Activated naive CD8-positive, alpha-beta T cell treated with anti-CD3 and anti-CD28 coated beads, Interleukin-2, amount 10 ng/mL, durations not matched to agents 7 days and 5 days (primary cell): ENCODE measurements at places on chromosomes 2 and 18. TPM values are rescaled to one million over a fixed set of nuclear protein-coding genes. Genes with fewer than 3 reads are reported as not detected.

DNA sequence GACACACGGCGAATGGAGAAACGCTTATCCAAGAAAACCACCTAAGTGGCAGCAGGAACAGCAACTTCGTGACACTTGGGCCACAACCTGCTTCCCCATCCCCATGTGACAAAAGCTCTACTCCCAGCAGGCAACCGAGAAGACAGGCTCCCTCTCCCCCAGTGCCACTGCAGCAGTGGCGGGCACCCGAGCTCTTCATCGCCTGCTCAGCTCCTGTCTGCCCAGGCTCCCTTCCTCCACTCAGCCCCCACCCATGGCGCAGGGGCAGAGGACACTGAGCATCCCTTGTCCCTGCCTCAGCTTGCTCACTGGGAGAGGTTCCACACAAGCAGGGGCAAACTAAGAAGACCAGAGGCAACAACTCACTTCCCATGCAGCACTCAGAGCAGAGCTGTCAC is 22.9 kb downstream of the SLC66A2 start:
- H3K4me3 ChIP-seq, result no peak overlapping the region
- peaks cover 49% of the 10 kb centered on the region for H3K36me3 ChIP-seq
- no peaks in the 10 kb centered on the region for H3K27me3 ChIP-seq
- no peak overlapping the region for H3K27ac ChIP-seq

DNA sequence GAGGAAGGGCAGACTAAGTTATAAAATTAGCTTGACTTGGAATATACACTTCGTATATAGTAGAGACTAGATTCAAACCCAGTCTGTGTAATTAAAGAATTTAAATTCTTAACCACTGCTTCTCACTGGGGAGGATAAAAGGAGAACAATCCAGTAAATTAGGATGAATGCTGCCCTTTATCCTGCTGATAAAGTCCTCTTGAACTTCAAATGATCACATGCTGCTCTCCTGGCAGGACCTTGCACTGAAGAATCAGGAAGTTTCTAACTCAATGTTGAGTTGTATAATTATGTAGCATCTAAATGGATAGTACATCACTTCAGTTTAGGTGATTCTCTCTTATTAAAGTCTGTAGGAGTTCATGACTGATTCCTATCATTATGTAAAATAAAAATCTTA is 1179.7 kb downstream of the DSC3 start:
- DNase-seq, result no peak
- H3K36me3 ChIP-seq, result no peaks in the 10 kb centered on the region
- no peak overlapping the region for H3K4me3 ChIP-seq
- H3K4me1 ChIP-seq, result no peaks in the 10 kb centered on the region

DNA sequence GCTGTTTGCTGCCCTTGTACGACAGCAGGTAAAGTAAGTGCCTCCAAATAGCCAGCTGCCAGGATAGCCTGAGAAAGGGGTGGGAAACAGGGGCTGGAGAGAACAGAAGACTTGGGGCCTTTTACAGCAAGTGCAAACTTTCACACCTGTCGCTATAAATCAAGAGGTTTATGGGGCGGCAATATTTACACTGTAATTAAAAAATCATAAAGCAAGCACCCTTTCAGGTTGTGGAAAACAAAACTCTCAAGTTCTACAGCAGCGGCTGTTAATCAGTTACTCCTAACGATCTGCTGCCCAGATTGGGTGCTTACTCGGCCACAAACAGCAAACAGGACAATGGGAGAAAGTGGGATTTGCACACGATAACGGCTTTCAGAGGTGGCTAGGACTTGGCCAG is 359.5 kb upstream of the ETAA1 start:
- H3K4me3 ChIP-seq, result no peak overlapping the region
- no peaks in the 10 kb centered on the region for H3K4me1 ChIP-seq
- no peaks in the 10 kb centered on the region for H3K27me3 ChIP-seq
- no peak overlapping the region for H3K27ac ChIP-seq
- no peak for DNase-seq
- no peaks in the 10 kb centered on the region for H3K36me3 ChIP-seq

GRCh38 chr18:70376137-70376913 is 87.5 kb downstream of the SOCS6 start:
- H3K4me3 ChIP-seq, result no peak overlapping the region
- H3K36me3 ChIP-seq, result no peaks in the 10 kb centered on the region
- DNase-seq, result no peak
- no peaks in the 10 kb centered on the region for H3K27me3 ChIP-seq
- H3K4me1 ChIP-seq, result no peaks in the 10 kb centered on the region

DNA sequence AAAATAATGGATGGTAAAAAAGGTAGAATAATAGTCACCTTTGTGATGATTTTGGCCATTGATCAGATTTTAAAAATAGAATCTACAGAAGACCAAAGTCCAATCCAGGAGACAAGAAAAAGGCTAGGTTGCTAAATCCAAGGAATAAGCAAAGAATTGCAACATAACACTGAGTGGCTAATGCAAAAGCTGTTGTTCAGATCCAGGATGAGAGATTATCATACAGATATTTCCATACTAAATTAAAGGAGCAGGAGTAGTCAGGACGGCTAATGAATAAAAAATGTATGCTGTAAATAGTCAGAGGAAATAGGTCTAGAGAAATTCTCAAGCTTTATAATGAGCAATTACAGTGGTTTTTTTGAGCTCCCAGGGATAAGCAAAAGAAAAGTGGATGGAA is 745.9 kb upstream of the ACVR2A start:
- H3K27me3 ChIP-seq, result peaks cover 3% of the 10 kb centered on the region
- no peaks in the 10 kb centered on the region for H3K36me3 ChIP-seq
- no peak overlapping the region for H3K27ac ChIP-seq

DNA sequence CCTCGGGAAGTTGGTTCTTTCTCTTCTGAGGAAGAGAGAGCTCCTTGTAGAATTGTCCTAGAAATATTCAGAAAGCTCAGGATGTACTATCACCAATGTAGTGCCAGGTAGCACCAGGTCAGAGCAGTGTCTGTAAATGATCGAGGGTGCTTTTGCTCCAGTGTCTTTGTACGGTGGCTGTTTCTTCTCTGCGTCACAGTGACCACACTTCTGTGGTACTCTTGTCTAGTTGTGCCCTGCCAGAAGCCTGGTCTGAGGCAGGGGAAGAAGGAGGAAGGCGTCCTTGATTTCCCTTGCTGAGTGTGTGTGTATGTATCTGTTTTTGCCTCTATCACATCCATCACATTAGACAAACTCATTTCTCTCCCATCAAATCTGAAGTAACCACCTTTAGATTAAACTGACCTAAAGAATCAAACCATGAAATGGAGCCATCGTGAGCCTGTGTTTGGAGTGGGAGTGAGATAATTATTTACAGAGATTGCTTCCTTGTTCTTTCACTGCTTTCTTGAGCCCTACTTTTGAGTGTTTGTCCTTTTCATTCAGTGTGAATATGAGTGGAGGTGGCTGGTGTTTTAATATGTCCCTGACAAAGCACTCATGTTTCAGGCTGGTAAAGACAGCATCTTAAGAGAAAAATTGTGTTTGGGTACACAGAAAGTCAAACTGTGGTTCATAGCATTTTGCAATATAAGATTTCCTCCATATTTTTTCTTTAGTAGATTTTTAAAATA is 97.2 kb downstream of the ACOXL start:
- H3K4me1 ChIP-seq, result peaks cover 6% of the 10 kb centered on the region
- peaks cover 3% of the 10 kb centered on the region for H3K36me3 ChIP-seq
- DNase-seq, result no peak
- H3K27ac ChIP-seq, result no peak overlapping the region

DNA sequence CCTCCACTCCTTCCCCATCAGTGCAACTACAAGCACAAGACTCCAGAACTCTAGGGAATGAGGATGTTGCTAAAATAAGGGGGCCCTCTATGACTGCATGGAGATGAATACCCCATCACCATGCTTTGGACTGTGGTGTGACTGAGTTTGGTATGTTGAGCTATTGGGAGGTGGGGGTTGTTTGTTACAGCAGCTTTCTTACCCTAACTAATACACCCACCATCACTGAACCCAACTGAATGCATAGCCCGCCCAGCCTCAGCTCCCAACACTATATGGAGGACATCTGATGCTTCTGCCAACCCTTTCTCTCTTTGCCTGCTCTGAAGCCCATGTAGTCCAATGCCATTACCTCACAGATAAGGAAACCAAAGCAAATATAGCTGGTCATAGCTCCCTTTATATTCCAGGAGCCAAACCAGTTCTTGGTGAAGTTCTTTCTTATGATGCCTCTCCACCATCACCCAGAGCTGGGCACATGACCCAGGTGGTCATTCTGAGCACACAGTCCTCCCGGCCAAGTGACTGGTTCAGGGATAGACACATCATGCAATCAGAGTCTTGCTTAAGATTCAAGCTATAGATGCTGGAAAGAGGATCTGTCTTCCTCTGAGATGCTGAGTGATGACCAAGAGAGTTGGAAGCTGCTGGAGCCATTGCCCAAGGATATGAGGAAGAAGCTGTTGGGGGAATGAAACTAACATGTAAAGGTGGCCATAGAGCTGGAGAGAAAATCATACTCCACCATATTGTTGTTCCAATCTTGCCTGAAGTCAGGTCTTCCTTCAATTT is 155.6 kb upstream of the HAAO start:
- H3K4me1 ChIP-seq, result peaks cover 8% of the 10 kb centered on the region
- no peaks in the 10 kb centered on the region for H3K27me3 ChIP-seq

GRCh38 chr18:23239885-23240608 is 104.8 kb downstream of the CABLES1 start:
- no peak overlapping the region for H3K27ac ChIP-seq
- H3K4me1 ChIP-seq, result peaks cover 25% of the 10 kb centered on the region
- H3K27me3 ChIP-seq, result no peaks in the 10 kb centered on the region
- no peaks in the 10 kb centered on the region for H3K36me3 ChIP-seq
- H3K4me3 ChIP-seq, result no peak overlapping the region
- DNase-seq, result no peak

GRCh38 chr2:54557601-54558187 is 101.6 kb downstream of the SPTBN1 start:
- H3K4me3 ChIP-seq, result peak overlapping the region; percentile 69
- peak; percentile 78 for DNase-seq
- H3K27ac ChIP-seq, result peak overlapping the region; percentile 70
- peaks cover 22% of the 10 kb centered on the region for H3K4me1 ChIP-seq

- no peaks in the 10 kb centered on the region for H3K4me1 ChIP-seq
- no peak overlapping the region for H3K27ac ChIP-seq
- DNase-seq, result no peak
- H3K36me3 ChIP-seq, result no peaks in the 10 kb centered on the region
- H3K27me3 ChIP-seq, result peaks cover 22% of the 10 kb centered on the region
Observed at GRCh38 chr18:9906481-9906880, 7.3 kb upstream of the VAPA start.

- H3K27ac ChIP-seq, result no peak overlapping the region
- H3K36me3 ChIP-seq, result no peaks in the 10 kb centered on the region
- no peak overlapping the region for H3K4me3 ChIP-seq
- H3K27me3 ChIP-seq, result peaks cover 22% of the 10 kb centered on the region
Observed at GRCh38 chr2:219314804-219315468, 5.7 kb upstream of the PTPRN start.

GRCh38 chr2:196697825-196698224 is 58.3 kb downstream of the CCDC150 start:
- H3K27me3 ChIP-seq, result no peaks in the 10 kb centered on the region
- no peak overlapping the region for H3K4me3 ChIP-seq
- no peak for DNase-seq
- H3K4me1 ChIP-seq, result no peaks in the 10 kb centered on the region
- no peaks in the 10 kb centered on the region for H3K36me3 ChIP-seq

DNA sequence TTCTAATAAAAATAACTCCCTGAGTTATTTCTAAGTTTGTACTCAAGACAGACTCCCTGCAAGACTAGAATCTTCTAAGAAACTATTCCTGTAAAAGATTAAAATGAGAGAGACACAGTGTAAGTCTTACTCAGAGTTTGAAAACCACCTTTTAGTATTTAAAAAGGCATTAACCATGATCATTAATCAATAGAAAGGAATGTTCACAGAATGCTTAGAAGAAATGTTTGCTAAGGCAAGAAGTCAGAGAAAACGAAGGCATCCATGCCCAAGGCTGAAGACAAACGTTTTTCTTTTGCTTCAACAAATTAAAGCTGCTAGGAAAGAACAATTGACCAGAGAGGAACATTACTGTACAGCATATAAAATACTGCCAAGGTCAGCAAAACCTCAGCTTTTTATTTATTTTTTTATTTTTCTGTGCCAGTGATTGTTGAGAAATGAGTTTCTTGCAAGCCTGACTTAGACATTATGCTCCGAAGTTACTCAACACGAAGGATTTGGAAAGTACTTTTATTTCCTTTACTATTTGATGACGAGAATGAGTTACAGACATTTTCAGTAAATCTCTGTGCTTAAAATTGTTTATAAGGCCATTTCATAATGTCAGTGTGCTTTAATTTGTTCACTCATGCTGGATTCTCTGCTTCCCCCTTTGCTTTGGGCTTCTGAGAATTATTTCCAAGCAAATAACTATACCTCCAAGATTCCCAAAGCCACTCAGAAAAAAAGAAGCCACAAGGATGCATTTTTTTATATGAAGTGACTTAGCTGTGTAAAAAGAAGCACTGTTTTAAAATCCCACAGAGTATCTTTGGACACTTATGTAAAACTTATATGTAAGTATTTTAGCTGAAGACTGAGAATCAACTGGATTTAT is 20.5 kb downstream of the RND3 start:
- no peaks in the 10 kb centered on the region for H3K36me3 ChIP-seq
- H3K4me1 ChIP-seq, result no peaks in the 10 kb centered on the region
- H3K27me3 ChIP-seq, result peaks cover 2% of the 10 kb centered on the region
- no peak for DNase-seq

DNA sequence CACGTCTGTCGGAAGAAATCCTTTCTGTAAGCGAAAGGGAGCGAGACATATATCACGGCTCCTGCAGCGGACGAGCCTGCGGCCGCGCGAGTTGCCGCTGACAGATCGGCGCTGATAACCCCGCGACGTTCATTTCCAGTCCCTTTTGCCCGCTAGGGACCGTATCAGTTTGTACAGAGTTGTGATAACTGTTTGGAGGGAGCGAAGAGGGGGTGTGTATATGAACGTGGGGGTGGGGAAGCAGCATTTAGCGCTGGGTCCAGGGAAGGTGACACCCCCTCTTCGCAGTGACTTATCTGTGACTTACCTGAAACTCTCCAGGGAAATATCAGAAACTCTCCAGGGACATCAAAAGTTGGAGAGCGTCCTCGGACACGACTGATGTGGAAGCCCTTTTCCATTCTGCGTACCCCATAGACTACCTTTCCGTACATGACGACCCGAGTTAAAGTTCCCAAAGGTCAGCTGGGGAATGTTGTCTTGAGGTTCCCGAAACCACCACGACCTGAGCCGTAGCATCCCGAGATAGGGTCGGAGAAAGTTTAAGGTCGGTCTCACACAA is 948 bp upstream of the GATA6 start:
- DNase-seq, result peak; percentile 42
- H3K36me3 ChIP-seq, result peaks cover 5% of the 10 kb centered on the region
- H3K27me3 ChIP-seq, result peaks cover 77% of the 10 kb centered on the region
- H3K4me1 ChIP-seq, result peaks cover 19% of the 10 kb centered on the region
- H3K4me3 ChIP-seq, result peak overlapping the region; percentile 44

The ONECUT2 gene
- total RNA-seq, result not detected

The GCG gene
- not detected for total RNA-seq

The FAM237A gene
- total RNA-seq, result not detected

The EIF2B4 gene
- 38.3 TPM for total RNA-seq

The ZNF513 gene
- 16.4 TPM for total RNA-seq

The AQP12A gene
- total RNA-seq, result not detected

The RAB6C gene
- not detected for total RNA-seq

The GKN1 gene
- total RNA-seq, result not detected

The HAAO gene
- total RNA-seq, result 0.28 TPM

The DAPL1 gene
- total RNA-seq, result not detected

The HOXD13 gene
- not detected for total RNA-seq

The NAT8 gene
- total RNA-seq, result not detected
